ENCODE measurements at places on chromosomes 11 and 22.

GRCh38 chr22:50674606-50675552 is 2.3 kb downstream of the SHANK3 start:
- peak; percentile 68 for DNase-seq

DNA sequence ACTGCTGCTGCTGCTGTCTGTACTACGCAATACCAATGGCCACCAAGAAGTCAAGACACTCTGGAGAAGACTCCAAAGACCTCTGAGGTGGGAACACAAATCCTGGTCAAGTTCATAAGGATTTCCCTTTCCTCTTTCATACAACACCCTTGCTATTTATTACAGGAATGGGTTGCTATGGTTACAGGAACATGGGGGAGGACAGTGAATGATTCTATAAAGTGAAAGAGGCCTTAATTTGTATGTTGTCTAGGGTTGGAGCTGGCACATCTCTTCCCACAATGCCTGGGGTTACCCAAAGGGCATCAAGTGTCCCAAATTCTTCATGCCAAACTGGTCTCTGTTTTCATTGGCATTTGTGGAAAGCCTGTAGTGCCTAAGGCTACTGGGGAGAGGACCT is 11.4 kb upstream of the SEC14L3 start:
- no peak for DNase-seq

DNA sequence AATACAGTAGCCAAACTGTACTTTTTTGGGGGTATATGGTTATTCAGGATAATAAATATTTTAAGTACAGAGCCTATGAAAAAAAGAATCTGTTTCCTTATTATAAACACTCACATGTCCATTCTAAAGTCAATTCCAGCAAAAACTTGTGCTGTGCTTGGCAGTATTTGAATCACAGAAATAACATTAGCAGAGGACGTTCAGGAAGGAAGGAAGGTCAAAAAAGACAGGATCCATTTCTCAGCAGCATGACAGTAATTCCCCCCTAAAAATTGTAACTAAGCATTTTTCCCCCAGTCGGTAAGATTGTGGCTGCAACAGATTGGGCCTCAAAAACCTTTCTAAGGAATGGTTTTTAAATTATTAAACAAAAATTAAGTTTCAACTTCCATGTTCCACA is 124.8 kb downstream of the ATG16L2 start:
- DNase-seq = no peak

GRCh38 chr22:47095395-47096122 is 333.1 kb downstream of the TBC1D22A start:
- DNase-seq = no peak

GRCh38 chr22:35023692-35024363 is 42.1 kb upstream of the ISX start:
- DNase-seq = peak; percentile 1

DNA sequence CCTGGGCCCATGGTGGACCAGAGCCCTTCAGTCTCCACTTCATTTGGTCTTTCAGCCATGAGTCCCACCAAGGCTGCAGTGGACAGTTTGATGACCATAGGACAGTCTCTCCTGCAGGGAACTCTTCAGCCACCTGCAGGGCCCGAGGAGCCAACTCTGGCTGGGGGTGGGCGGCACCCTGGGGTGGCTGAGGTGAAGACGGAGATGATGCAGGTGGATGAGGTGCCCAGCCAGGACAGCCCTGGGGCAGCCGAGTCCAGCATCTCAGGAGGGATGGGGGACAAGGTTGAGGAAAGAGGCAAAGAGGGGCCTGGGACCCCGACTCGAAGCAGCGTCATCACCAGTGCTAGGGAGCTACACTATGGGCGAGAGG is 4.3 kb downstream of the ZBTB16 start:
- no peak for DNase-seq

GRCh38 chr22:44698531-44699421 is 3.2 kb upstream of the PRR5 start:
- DNase-seq = no peak

GRCh38 chr11:118295199-118295598 is 9.3 kb upstream of the CD3E start:
- no peak for DNase-seq

DNA sequence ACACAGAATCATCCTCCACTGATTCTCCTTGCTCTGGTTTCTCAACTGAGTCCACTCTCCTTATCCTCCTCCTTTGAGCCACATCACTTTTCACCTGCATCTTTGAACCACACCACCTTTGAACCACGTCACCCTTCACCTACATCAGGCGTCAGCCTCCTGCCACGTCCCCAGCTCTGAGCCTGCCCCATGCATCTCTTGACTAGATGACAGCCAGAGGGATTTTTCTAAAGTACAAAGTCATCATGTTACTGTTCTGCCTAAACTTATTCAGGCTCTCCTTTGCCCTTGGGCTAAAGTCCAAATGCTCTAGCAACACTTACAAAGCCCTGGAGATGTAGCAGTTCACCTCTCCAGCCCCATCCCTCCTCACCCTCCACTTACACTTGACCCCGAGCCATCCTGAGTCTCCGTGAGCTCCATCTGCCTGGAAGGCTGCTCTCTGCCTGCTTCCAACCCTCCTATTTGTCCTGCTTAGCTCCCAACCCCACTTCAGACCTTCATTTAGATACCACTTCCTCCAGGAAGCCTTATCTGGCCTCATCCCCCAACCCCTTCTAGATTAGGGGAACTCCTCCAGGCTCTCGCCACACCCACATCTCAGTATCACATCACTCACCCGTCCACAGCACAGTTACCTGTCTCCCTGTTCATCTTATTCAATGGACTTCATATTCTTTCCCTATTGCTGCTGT is 3.7 kb upstream of the MS4A10 start:
- DNase-seq = no peak

GRCh38 chr22:35051791-35052190 is 14.2 kb upstream of the ISX start:
- DNase-seq = no peak

- DNase-seq = no peak
Measured at GRCh38 chr11:95711945-95712221, 77.7 kb downstream of the FAM76B start.

DNA sequence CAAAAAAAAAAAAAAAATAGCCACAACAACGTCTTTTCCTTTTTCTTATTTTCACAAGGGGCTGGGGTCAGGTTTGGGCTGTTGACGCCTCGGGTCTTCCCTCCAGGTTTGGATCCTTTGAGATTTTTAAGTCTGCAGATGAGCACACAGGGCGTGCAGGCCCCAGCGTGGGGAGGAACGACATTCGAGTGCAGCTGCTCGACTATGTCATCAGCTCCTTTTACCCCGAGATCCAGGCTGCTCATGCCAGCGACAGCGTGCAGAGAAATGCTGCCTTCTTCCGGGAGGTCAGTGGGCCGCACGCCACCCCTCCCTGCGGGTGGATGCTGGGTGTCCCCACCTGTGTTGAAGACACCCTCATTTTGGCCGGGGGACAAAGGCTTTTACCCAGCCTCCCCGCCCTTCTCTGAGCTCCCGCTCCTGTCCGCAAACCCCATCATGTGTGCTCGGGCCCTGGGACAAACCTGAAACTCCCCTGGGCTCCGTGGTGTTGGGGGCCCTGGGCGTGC is 7.7 kb downstream of the SELENOO start:
- DNase-seq = no peak

GRCh38 chr11:131481303-131481702 is 110.9 kb downstream of the NTM start:
- no peak for DNase-seq

DNA sequence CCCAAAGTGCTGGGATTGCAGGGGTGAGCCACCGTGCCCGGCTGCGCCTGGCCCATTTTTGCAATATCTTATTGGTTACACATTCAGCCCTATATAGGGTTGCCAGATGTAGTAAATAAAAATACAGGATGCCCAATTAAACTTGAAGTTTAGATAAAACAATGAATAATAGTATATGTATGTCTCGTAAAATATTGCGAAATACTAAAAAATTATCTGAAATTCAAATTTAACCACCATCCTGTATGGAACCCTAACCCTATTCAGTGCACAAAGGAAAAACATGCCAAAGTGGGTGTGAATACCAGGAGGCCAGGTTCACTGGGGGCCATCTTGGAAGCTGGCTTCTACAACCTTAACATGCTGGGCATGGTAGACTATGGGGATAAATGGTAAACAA is 5.2 kb upstream of the TFIP11 start:
- DNase-seq = no peak

DNA sequence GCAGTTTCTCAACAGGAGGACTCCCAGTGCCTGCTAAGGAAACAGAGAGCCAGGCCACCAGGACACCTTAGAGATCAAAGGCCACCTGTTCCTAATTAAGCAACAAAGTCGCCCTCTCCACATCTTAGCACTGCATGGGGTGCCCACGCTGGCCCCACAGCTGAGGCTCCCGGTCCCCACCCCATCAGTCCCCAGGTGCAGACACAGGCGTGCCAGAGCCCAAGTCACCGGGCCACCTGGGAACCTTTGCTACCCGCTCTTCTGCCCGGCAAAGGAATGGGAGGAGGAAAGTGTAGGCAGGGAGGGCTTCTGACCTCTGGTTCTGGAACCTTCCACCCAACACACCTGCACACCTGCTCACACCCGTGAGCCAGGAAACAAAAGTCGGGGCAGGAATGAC is 85.5 kb upstream of the PRR5 start:
- no peak for DNase-seq

GRCh38 chr22:19879643-19879991 is 24.9 kb upstream of the GNB1L start:
- no peak for DNase-seq

- DNase-seq = no peak
Measured at GRCh38 chr11:61542024-61542461, 33.5 kb downstream of the LRRC10B start.

GRCh38 chr11:64718084-64718779 is 4.8 kb downstream of the NRXN2 start:
- DNase-seq = no peak

DNA sequence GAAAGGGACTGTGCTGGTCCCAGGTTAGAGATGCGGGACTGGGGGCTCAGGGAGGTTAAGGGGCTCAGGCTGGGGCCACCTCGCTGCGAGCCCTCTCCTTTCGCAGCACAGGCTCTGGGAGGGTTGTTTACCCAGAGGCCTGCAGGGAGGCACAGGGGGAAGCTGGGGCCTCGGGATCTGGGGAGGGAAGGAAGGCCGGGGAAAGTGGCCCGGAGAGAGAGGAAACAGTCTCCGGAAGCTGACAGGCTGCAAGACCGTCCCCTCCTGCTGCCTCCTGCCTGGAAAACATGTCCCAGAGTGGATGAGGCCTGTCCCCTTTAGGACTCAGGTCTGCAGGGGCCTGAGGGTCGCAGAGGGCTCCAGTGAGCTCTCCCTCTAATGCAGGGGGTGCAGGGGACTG is 45.4 kb downstream of the MYO7A start:
- no peak for DNase-seq

DNA sequence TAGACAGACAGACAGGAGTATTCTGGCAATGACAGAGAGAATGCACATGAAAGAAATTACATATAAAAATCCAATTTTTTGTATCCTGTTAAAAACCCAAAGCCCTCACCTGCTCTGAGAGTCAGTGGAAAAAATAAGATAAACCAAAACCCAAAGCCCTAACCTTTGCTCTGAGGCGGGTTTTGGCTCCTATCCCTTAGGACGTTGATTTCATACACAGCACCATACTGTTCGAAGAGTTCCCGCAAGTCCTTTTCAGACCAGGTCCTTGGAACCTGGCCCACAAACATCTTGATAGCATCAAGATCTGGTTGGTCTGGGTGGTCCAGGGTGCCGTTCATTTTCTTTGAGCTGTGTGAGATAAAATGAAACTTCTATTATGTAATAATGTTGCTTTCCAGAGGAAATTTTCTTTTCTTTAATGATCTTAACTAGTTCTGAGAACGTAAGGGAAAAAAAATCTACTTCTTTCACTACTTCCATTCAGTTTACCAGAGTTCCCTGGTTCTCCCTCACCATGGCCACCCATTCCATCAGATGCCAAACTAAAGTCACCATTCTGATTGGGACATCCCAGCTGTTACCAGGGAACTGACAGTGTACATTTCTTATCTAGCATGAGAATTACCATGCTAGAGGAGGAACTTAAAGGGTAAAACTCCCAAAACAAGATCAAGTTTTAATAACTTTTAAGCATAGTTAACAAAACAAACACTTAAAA is 39.9 kb upstream of the RAPSN start:
- DNase-seq = no peak

- DNase-seq = no peak
Measured at GRCh38 chr22:39078329-39078728, 1.3 kb downstream of the APOBEC3G start.

GRCh38 chr11:117295438-117296137 is 4.4 kb downstream of the BACE1-AS start:
- no peak for DNase-seq

- no peak for DNase-seq
Measured at GRCh38 chr11:1237128-1237580, 14.3 kb downstream of the MUC5B start.

DNA sequence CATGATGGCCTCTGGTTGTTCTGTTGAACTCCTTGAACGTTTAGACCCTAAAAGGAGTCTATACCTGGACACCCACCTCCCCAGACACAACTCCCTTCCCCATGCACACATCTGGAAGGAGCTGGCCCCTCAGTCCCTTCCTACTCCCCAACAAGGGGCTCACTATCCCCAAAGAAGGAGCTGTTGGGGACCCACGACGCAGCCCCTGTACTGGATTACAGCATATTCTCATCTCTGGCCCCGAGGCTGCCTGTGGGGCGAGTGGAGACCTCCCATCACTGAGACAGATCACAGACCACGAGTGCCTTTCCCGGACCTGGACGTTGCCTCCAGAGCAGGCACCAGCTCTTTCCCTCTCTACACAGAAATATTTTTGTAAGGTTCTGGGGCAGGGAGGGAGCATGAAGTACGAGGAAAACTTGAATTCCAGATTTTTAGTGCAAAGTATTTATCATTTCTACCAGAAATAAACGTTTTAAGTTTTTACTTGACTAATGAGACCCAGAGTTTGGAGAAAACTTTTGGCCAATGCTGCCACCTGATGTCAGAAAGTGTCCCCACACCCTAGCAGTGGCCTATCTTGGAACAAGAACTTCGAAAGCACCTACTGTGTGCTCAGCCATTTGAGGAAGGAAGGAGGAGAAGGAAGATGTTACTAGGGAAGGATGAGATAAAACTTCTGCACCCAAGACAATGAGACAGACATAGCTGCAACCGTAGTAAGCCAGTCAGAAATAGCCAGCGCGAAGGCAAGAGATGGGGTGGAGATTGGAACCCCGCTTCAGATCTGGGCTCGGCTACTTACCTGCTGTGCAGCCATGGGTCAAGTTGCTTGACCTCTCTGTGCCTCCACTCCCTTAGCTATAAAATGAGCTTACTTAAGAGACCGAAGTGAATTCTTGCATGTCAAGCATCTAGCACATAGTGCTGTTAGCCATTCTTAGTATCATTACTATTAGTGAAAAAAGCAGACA is 10.2 kb upstream of the POU2F3 start:
- no peak for DNase-seq

DNA sequence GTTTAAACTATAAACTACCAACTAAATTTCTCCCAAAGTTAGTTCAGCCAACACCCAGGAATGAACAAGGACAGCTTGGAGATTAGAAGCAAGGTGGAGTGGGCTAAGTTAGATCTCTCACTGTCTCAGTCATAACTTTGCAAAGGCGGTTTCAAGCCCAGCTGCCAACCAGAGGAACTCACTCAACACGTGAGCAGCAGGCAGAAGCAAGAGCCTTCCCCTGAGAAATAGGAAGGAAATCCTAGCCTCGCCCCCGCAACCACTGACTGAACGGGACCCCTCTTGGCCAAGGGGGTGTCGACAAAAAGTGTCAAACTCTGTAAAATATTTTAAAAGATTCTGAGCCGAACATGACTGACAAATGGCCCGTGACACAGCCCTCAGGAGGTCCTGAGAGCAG is 4.4 kb upstream of the KRTAP5-9 start:
- DNase-seq = no peak
